ENCODE measurements at places on chromosomes 13 and 19.

DNA sequence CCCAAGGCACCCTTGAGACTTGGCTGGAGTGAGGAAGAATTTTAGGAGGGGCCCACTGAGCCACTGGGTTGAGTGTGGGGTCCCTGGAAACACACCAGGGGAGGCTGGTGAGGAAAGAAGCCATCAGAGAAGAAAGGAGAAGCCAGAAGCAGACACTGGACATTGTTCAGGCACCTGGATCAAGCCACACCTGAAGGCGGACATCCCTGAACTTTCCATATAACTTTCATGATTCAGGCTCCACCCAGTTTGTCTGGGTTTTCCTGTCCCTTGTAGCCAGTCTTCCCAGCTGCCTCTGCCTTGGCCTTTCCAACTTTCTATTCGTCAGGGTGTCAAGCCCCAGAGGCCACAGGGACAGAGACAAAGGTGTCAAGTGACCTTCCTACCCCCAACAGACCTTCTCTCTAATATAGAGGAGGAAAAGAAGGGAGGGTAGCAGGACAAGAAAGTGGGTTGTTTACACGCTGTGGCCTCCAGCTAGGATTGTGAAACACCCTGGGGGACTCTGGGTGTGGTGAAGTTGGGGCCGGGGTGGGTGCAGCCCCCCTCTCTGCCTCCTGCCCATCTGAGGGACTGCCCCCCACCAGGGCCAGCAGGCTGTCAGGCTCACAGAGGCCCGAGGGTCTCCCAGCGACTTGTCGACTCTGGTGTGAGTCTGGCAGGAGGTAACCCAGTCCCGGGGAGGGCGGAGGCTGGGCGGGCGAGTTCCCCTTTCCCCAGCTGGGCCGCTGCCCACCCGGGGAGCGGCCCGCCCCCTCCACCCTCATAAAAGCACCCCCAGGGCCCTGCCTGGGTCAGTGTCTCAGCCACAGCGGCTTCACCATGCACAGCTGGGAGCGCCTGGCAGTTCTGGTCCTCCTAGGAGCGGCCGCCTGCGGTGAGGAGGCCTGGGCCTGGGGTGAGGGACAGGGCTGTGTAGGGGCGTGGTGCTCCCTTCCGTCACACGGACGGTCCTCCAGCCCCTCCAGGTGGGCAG lies at the start of gene CFD:
Gene CFD, plus strand, starts transcription at position 797 of the 976 bp plus-strand sequence. Its CDS starts 26 bp downstream, at position 823.
- peak; percentile 17 for DNase-seq

- no peak for DNase-seq
Observed at GRCh38 chr13:92984151-92984550, 242.5 kb upstream of the GPC6 start.

GRCh38 chr13:36096461-36097416 lies 34.4 kb downstream of the DCLK1 start:
- no peak for DNase-seq

DNA sequence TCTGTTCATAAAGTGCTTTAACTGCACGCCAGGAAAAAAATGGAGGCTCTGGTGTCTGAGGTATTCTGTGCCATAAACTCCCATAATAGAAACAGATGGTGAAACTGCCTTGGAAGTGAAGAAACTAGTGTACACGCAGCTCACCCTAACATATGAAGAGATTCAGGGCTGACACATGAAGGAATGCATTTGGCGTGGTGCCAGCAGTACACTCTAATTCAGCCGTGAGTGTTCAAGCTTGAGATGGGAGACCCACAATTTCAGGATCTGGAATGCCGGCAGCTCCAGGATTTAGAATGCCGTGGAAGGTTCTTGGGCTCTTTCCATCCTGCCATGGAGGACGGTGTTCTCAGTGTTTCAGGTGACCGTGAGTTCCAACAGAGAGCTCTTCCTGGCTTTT lies 478.4 kb downstream of the TSHZ3 start:
- no peak for DNase-seq

DNA sequence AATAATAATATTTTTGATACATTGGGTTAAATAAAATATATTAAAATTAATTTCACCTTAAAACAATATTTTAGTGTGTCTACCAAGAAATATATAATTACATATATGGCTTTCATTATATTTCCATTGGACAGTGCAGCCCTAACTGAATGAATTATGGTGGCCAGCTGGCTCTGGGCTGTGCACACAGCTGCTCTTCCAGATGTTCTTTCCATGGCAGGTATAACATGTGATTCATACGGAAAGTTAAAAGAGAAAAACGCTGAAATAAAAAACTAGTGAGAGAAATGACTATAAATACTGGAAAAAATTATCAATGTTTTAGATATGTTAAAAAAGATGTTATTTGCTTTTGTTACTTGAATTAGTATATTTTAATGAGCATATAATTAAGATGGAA lies 216.3 kb downstream of the RGCC start:
- DNase-seq: no peak

GRCh38 chr19:45294291-45295029 lies 28.2 kb downstream of the CKM start:
- peak; percentile 59 for DNase-seq

GRCh38 chr19:49913720-49914119 lies 15.3 kb upstream of the ATF5 start:
- no peak for DNase-seq

DNA sequence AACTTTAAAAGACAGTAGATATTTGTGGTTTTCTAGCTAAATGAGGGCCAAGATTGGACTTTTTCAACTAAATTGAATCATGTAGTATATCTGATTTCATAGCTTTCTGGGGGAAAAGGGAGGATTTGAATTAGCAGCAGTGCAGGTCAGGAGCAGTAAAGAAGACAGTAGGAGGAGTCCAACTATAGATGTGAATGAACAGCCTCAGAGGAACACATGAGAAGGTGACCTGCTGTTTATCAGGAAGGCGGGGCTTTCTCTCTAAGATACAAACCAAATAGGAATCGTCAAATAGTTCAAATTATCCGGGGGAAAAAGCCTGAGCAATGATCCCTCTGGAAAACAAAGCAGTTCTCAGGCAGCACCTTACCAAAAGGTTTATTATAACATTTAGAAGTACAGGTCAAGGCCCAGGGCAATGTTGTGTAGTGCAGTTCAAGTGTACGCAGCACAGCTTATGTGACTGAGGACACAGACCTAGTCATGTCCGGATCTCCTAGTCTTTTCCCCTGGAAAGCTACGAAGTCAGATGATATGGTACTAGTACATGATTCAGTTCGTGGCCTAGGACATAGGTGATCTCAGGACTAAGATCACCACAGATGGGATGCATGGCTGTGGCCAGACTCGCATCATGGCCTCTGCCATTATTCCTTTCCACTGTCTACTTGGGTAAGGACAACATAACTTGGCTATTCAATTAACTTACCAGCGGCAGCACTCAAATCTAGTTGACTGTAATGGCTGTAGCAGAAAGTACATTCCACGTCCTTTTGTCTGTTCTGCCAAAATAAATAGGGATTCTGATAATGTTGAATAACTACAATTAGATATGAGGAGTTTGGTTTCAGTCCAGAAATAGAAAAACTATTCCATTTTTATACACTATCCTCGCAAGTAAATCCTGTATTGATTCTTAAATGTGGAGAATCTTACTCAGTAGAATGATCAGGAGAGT lies 40.3 kb downstream of the MPHOSPH8 start:
- DNase-seq: no peak

DNA sequence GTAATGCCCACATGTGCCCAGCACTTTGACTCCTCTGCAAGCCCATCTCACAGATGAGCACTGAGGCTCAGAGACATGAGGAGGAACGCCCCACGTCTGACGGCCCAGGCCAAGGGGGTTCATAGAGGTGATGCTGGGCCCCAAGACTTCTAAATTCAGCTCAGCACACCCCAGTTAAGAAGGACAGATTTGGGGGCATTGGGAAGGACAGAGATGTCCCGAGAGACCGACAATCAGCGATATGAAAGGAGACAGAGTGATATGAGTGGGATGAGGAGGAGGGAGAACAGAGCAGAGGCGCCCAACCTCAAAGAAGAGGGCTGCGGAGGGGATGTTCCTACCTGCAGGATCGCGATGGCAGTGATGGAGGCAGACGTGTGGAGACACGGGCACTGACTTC lies at the start of gene CNFN:
Gene CNFN, minus strand, starts transcription at position 399 of the 400 bp plus-strand sequence. CDS start 1,260 bp downstream, outside the sequence.
- DNase-seq: no peak

GRCh38 chr19:46112527-46112926 lies 12.0 kb downstream of the IGFL3 start:
- no peak for DNase-seq

DNA sequence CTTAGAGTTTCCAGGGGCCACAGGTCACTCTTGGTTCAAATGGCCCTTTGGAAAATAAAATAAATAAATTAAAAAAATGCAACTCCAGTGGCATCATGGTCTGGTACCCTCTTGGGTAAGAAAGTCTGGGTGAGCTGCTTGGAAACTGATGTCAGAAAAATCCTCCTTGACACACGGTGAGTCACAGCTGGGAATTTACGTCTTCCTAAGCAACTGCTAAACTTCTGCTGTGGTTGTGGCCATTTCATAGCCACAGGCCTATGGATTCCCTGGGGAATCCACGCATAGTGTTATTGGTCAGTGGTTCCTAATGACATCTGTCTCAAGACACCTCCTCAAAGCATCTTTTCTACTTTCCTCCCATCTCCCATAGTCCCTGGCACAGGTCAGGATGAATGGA lies 220.8 kb downstream of the COG6 start:
- no peak for DNase-seq

Measured in midbrain (tissue), 1 donor.